Fibroblast of pulmonary artery (primary cell): ENCODE measurements at places on chromosomes 16 and 17.
A peak's percentile ranks its signal among the peaks of the same experiment; 100 is the strongest.

DNA sequence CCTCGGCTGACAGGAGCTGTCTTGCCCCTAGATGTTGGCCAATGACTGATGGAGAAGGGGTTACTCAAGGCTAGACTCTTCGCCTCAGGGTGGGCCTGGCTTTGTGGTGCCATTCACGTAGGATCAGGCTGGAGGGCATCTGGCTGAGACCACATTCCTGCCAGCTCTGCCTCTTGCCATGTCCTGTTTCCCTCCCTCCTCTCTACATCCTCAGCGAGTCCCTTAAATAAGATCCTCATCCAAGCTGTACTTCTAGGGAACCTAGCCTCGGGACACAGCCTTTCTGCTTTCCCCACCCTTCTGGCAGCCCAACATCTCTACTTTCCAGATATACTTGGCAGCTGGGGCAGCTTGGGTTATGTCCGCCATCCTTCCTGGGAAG is 27.9 kb upstream of the EFCAB13 start:
- no peak for DNase-seq

- no peak for DNase-seq
These were observed 42.9 kb upstream of the MRTFB start for GRCh38 chr16:14028202-14028601.

DNA sequence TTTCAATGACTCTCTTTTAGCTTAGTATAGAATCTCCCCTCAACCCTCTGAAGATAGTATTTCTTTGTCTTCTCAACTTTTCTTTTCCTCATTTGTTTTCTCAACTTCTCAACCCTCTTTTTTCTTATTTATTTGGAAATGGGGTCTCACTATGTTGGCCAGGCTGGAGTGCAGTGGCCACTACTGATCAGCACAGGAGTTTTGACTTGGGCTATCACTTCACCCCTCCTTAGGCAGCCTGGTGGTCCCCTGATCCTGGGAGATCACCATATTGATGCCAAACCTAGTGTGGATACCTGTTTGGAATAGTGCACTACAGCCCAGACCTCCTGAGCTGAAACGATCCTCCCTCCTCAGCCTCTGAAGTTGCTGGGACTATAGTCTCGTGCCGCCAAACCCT is 79.8 kb downstream of the PITPNC1 start:
- DNase-seq = no peak

- DNase-seq = peak; percentile 50
These were observed 25.6 kb downstream of the WIPI1 start for GRCh38 chr17:68431661-68432071.

GRCh38 chr17:12342609-12343435 is 322.1 kb downstream of the MAP2K4 start:
- DNase-seq = peak; percentile 3

GRCh38 chr16:72552654-72553053 is 380.7 kb upstream of the PMFBP1 start:
- DNase-seq = no peak

- no peak for DNase-seq
These were observed 49.6 kb downstream of the COX10 start for GRCh38 chr17:14118951-14119350.

DNA sequence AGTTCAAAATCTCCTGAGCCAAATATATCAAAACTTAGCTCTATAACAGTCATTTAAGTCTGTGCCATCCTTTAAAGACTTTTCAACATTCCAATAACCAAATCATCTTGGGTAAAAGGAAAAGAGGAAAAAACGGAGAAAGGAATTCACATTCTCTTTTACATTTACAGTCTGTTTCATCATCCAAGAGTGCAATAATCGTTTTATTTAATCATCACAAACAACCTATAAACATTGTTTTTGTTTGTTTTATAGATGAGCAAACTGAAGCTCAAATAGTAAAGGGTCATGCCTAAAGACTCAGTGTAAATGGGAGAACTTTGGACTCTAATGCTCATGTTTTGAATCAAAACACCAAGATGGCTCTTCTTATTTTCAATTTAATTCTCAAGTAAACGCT is 252.3 kb downstream of the TOX3 start:
- DNase-seq = no peak

DNA sequence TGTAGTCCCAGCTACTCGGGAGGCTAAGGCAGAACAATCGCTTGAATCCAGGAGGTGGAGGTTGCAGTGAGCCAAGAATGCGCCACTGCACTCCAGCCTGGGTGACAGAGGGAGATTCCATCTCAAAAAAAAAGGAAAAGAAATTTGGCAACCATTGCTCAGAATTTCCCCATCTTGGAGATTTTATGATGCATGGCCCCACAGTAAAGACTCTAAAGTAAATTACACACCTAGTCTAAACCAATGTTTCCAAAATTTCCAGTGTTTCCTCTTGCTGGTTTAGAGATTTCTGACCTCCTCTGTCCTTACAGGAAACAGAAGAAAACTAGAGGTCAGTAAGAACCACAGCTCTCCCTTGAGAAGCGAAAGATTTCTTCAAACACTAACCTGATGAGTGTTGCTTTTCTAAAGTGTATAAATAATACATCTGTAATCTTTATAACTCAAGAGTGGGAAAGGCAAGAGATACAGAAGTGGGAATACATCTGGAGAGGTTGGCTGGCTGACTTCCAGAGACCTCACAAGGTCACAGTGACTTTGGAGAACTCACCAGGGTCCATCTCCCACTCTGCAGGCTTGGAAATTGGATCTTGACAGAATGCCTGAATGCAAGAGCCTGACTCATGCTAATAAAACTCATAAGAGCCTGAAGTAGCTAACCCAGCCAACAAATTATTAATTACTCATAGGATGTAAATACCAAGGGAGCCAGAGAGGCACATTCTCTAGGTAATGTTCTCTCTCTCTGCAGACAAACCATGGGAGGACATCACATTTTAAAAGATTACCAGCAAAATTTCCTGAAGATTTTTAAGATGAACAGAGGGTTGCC is 8.8 kb downstream of the ADAT1 start:
- DNase-seq = peak; percentile 46
